Skin of body (tissue), 3 donors: ENCODE measurements at places on chromosomes 3 and 15. TPM values are rescaled to one million over a fixed set of nuclear protein-coding genes. Genes with fewer than 3 reads are reported as not detected.

Gene NR2E3
- 0.79 TPM for total RNA-seq

Gene DAZL
- total RNA-seq = not detected

Gene ERC2
- 2.5 TPM for total RNA-seq

Gene IL17RB
- 1.4 TPM for total RNA-seq

Gene KBTBD8
- total RNA-seq = 2.6 TPM

Gene LHFPL4
- not detected for total RNA-seq

Gene SCN5A
- 0.39 TPM for total RNA-seq
